ENCODE measurements at places on chromosomes 16 and 17. TPM values are rescaled to one million over a fixed set of nuclear protein-coding genes. Genes with fewer than 3 reads are reported as not detected.

Gene FBXW10
- total RNA-seq: not detected

Gene HEATR9
- not detected for total RNA-seq

Gene FXR2
- 17.7 TPM for total RNA-seq

Gene C16orf87
- total RNA-seq: 8.4 TPM

Gene NPIPB13
- total RNA-seq: 0.26 TPM

Gene TNK1
- 0.47 TPM for total RNA-seq

Measured in pericardium fibroblast (primary cell).